ENCODE measurements at places on chromosomes 1 and 21. TPM values are rescaled to one million over a fixed set of nuclear protein-coding genes. Genes with fewer than 3 reads are reported as not detected.

NPPA gene
- total RNA-seq: not detected

DNA sequence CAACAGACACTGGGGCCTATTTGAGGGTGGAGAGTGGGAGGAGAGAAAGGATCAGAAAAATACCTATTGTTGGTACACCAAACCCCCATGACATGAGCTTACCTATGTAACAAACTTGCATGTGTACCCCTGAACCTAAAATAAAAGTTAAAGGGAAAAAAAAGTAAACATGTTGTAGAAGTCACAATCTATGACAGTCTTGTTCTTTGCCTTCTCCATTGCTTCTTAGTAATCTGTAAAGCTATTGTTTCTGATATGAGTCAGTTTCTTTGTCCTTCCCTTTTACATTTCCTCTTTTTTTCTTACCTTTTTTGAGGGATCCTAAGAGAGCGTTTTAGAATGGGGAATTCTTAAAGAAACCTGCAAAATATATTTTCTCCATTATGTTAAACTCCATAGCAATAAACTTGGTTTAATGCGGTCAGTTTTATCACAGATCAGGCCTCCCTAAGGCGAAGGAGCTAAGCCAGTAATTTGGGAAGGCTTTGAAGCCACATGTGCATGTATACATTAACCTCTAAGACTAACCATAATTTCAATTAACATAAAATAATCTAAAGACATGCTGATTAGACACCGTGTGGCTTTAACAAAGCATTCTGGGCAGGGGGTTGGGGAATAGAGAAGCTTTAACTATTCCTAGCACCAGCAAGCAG, 77.8 kb upstream of the C1orf105 start:
- DNase-seq: no peak

- peak; percentile 97 for DNase-seq
Observed at GRCh38 chr1:150613061-150613920, 16.1 kb downstream of the ENSA start.

DNA sequence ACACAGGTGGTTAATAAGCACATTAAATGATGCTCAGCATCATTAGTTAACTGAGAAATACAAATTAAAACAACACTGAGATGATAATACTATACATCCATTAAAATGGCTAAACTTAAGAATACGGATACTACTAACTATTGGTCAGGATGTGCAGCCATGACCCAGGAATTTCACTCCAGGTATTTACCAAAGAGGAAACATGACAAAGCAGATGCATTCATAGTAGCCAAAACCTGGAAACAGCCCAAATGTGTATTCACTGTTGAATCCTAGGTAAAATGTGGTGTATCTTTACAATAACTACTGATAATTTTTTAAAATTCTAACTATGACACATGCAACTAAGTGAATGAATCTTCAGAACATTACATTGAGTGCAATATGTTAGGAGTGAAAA, 73.0 kb downstream of the PTPRC start:
- DNase-seq: peak; percentile 19

GRCh38 chr1:106957795-106958194, 98.7 kb upstream of the PRMT6 start:
- DNase-seq: no peak

- DNase-seq: no peak
Observed at GRCh38 chr1:11026052-11026451, 13.6 kb downstream of the TARDBP start.

DNA sequence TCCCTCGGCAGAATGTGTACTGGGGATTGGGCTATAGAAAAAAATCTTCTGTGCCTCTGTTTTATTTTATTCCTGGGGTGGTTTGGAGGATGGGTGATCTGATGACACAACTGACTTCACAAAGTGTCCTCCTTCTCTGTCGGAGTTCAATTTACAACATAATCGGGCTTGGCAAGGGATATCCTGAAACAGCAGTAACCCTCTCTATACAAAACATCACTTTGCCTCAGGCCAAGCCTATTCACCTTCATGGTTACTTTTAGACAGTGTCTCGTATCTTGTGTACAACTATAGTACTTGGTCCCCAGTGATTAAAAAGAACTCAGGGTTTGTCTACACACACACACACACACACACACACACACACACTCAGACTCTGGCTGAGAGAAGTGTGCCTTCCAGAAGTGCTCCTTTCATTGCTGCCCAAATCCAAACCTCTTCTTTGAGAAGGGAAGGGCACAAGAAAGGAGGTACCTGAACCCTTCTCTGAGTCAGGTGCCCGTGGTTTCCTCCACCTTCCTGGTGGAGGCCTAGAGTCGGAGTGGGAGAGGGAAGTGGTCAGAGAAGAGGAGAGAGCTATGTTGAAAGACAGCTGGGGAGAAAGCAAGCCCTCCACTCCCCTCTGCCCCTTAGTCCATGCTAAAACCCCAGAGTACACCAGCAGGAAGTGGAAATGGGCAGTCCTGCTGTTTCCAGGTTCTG, 62.4 kb upstream of the POU2F1 start:
- DNase-seq: no peak

KCNA2 gene
- total RNA-seq: 0.02 TPM

MAB21L3 gene
- not detected for total RNA-seq

- DNase-seq: peak; percentile 38
Observed at GRCh38 chr1:238469146-238469631, 578.5 kb upstream of the ZP4 start.

FHAD1 gene
- 4.6 TPM for total RNA-seq

DNA sequence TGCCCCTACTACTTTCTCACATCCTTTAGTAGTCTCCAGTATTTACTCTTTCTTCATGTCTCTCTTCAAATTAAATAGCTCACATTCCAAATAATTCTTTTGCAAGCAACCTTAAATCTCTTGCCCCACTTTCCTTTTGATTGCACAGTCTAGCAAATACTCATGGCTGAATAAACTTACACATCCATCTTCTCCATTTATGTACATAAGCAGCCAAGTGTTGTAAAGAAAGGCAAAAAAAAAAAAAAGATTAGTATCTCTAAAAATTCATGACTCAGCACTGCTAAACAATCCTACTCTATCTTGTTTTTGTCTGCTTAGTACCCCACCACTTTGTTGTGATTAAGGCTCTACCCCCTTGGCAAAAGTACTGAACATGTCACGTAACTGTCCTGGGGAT, 42.6 kb downstream of the F13B start:
- DNase-seq: no peak

GRCh38 chr1:159935305-159935704, 10.0 kb upstream of the TAGLN2 start:
- DNase-seq: no peak

MYOG gene
- not detected for total RNA-seq

- no peak for DNase-seq
Observed at GRCh38 chr1:184870319-184870718, 104.0 kb downstream of the NIBAN1 start.

ATP1A2 gene
- total RNA-seq: 0.22 TPM

SPATA21 gene
- total RNA-seq: not detected

DNA sequence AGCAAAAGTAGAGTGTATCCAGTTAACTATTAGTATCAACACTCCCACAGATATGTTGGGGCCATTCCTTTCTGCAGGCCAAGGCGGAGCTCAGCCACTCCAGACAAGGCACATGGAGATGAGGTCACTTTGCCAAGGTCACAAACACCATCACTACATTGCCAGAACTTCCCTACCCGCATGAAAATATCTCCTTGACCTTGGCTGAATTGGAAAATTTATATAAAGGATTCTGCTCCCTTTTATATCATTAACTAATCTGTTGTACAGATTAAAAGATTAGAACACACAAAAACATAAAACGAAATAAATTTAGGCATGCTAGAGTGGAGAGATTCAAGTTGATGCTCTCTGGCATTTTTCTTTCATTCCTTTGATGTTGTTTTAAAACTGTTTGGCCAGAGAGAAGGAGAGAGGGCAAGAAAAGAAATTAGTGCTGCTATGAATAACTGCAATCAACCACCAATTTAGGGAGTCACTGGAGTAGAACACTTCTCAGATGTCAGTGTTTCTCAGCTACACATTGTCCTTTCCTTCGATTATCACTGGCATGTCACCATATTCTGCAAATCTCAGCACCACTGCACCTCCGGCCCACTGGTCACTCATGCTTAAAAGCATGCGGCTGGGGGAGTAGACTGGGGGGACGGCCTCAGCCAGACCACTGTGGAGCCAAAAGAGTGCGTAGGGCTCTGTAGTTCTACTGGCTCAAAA, 78.7 kb upstream of the ATP1B1 start:
- no peak for DNase-seq

NTMT2 gene
- total RNA-seq: not detected

DNA sequence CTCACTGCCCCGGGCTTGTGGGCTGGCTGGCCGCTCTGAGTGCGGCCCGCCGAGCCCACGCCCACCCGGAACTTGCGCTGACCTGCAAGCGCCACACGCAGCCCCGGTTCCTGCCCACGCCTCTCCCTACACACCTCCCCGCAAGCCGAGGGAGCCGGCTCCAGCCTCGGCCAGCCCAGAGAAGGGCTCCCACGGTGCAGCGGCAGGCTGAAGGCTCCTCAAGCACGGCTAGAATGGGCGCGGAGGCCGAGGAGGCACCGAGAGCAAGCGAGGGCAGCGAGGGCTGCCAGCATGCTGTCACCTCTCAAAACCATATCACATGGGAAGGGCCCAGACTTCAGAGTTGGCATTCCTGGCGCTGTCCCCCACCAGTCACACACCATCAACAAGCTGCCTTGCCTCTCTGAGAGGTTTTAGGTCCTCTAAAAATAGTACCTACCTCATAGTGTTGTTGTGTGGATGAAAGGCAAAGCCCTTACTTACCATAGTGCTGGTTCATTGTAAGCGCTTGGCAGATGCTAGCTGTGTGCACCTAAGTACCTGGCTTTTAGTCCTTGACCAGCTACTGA, 13.4 kb downstream of the LDLRAD1 start:
- DNase-seq: no peak

- no peak for DNase-seq
Observed at GRCh38 chr1:55706397-55706796, 491.2 kb upstream of the USP24 start.

GRCh38 chr1:233349137-233349536, 21.6 kb downstream of the MAP3K21 start:
- no peak for DNase-seq

GRCh38 chr1:79982211-79982610, 975.7 kb upstream of the ADGRL4 start:
- DNase-seq: no peak

DNA sequence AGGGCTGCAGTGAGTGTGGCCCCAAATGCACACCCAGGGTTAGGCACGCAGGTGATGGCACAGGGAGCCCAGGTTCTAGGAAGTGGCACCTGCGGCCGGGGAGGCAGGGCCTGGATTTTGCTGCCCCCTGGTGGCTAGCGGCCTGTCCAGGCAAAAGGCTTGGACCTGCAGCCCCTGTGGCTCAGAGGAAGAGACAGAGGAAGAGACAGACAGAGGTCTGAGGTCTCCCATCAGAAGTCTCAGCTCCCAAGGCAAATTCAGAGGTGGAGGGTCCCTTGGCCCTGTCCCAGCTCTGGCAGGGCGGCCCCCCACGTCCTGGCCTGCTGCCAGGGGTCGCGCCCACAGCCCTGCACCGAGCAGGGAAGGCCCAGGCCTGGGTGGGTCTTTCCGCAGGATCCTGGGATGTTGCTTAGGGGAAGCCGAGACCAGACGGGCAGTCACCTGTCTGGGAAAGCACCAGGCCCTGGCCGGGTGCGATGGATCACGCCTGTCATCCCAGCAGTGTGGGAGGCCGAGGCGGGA, 8.0 kb upstream of the TNFRSF14 start:
- DNase-seq: peak; percentile 25

- no peak for DNase-seq
Observed at GRCh38 chr1:119978018-119978505, 81.7 kb upstream of the ADAM30 start.

GRCh38 chr21:31198575-31198974, 145.5 kb downstream of the TIAM1 start:
- DNase-seq: peak; percentile 71

- DNase-seq: no peak
Observed at GRCh38 chr21:42440187-42440792, 36.6 kb downstream of the UBASH3A start.

CFHR4 gene
- not detected for total RNA-seq

CELA3A gene
- total RNA-seq: not detected

DNA sequence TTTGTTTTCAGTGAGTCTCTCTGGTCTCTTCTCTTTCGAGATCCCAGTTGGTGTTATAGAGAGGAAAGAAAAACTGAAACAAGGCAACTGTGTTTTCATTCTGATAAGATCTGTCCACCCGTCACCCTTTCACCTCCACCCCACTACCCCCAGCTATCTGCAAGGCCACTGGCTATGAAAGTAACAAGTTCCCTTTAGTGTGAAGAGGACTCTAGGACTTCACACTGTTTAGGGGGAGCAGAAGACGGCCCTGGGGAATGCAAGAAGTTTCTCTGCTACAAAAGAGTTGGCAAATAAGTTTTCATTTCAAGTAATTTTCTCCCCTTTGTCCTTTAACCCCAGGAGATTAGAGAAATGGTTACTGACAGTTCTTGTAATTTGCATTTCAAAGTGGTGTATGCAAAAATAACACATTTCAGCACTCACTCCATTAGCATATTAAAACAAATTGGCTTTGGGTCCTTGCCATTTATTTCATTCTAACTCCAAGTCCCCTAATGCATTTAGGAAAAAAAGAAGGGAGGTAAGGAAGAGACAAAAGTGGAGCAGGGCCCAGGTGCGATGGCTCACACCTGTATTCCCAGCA, 79.6 kb upstream of the PPM1J start:
- DNase-seq: no peak

DNA sequence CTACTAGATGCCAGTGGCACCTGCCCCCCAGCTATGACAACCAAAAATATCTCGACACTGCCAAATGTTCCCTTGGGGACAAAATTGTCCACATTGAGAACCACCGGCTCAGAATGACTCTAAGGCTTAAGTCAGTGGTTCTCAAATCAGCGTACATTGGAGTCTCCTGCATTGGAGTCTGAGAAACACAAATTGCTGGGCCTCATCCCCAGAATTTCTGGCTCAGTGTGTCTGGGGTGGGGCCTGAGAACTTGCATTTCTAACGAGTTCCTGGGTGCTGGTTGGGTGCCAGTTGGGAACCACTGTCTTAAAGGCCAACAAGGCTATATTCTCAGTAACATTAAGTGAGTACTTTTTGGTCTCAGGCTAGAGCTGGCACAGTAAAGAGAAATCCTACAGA, 77.7 kb upstream of the GADD45A start:
- no peak for DNase-seq

VWA5B1 gene
- not detected for total RNA-seq

- DNase-seq: no peak
Observed at GRCh38 chr1:175750366-175751071, 7.1 kb upstream of the TNR start.

DNA sequence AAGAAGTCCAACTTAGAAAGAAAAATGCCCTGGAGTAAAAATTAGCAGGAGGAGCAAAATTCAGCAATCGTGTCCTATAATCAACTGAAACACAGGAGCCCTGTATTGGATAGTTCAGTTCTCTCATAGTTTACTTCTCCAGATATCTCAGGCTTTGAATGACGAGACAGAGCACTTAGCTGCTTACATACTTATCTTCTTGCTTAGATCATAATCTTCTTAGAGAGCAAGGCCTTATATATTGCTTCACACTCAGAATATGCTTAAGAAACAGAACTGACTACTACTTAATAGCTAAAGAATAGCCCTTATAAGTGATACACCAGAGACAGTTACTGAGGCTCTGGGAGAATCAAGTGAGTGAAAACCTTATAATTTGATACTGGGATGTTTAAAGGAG, 38.9 kb downstream of the TOR3A start:
- DNase-seq: no peak

GIPC2 gene
- 0.07 TPM for total RNA-seq

SLC16A4 gene
- 35.0 TPM for total RNA-seq
